Retinal pigment epithelial cell (primary cell): ENCODE measurements at places on chromosomes 11 and 22.

GRCh38 chr22:31056986-31057599 lies 24.0 kb upstream of the SMTN start:
- DNase-seq: peak; percentile 75

DNA sequence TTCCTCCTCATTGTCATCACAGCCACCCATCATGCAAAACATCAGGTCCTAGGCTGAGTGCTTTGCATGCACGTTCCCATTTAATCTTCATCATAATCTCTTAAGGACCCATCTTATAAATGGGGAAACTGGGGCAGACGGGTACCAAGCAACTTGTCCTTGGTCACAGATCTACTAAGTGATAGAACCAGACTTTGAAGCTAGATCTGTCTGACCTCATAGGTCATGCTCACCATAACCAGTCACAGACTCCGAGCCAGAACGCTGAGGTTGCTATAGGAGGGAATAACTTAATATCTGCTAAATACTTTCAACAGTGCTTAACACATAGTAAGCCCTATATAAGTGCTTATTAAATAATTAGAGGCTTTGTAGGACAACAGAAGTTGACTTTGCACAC lies 37.7 kb downstream of the POU2AF3 start:
- DNase-seq: no peak

DNA sequence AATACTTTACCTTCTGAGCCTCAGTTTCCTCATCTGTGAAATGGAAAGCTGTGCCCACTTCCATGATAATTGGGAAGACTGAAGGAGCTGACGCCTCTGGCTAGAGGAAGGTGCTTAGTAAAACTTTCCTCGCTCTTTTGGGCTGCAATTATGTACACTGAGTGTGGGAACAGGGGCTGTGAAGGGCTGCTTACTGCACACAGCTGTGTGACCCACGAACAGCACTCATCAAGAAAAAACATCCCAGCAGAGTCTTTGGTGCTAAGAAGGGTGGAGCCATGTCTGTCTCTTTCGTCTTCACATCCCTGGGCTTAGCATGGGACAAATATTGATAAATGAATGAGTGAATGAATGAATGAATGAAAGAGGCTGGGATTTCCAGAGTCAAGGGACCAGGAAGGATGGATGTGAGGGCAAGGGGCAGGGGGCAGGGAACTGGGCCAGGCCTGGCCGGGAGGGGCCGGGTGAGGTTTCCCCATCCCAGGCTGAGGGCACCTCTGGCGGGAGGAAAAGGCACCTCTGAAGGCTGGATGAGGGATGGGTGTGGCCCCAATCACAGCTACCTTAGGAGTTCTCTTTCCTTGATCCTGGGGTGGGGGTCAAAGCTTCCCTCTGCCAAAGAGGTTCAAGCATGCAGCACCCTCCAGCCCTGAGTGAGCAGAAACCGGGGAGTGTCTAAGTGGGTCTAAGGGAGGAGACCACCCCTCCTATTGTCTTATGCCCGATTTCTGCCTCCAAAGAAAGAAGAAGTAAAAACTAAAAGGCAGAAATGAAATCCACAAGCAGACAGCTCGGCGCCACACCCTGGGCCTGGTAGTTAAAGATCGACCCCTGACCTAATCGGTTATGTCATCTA lies 9.2 kb upstream of the CD5 start:
- DNase-seq: no peak

DNA sequence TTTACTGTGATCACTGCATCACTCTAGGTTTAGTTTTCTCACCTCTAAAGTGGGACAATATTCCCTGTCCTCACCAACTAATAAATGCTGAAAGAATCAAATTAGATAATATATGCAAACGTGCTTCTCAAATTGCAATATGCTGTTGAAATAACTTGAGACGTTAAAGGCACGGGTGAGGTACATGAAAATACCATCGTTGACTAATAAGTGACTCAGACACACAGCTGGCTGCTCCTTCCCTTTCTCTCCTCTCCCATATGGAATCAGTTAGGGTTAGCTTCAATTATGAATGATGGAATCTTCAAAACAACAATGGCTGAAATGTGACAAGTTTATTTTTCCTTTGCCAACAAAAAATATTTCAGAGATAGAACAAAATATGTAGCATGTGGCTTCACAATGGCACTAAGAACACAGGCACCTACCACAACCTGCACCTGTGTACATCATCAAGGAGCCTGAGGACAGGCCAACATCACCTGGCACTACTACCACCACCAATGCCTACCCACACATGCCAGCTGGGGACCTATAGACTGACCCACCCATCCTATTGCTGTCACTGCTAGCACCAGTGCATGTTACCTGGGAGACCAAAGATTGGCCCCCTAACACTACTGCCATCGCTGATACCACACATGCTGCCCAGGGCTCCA lies 13.7 kb downstream of the GDPD4 start:
- DNase-seq: no peak

DNA sequence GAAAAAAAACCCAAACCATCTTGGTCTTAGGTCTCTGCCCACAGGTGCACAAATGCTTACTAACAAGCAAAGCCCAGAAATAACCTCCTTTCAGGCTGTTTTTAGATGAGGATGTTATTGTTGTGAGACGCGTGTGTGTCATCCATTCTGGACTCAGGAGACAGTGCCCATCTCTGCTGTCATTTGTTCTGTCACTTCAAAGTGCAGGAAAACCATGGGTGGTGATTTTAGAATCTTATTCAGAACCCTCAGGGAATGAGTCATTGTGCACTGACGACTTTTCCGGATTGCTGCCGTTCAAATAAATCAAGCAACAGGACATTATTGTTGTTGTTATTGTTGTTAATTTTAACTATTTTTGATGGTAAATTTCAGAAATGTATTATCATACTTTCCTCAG lies 110.3 kb downstream of the LRRC32 start:
- no peak for DNase-seq

GRCh38 chr11:108497317-108498045 lies 703 bp downstream of the POGLUT3 start:
- peak; percentile 99 for DNase-seq

- no peak for DNase-seq
Measured at GRCh38 chr11:36354221-36355003, 58.3 kb downstream of the PRR5L start.

DNA sequence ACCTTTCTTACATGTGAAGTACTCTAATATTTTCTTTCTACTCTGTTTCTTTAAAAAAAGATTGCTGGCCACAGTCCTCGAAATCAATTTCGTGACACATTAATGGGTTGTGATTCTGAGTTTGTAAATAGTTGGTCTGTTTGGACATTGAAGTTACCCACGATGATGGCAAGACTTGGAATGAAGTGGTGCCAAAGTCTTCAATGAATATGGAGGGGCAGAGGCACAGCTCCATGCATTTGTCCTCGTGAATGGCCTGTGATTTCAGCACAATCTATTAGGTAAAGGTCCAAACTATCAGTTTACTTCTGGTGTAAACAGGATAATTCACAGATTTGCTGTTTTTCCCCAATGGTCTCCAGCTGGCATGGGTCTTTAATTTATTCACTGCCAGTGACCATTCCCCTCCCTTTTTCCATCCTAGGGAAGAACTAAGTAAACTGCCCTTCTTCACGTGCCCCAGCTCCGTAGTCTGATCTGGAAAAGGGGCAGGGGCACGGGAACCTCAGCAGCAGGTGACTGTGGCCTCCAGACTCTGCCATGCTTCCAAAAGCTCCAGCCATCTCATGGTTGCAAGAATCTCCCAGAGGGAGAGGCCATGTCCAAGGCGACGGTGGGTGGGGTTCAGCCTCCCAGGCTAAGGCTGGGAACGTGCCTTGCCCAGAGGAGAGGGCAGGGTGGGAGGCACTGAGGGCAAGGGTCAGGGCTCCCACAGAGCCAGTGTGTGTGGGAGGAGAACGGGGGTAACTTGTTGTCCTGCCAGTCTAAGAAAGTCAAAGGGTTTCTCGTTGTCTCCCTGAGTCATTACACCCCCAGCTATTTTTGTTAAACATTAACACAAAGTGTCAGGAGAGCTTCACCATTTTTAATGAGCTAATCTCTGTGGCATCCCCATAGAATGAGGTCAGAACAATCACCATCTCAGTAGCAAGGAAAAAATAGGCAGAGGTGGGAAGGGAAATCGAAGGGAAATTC lies 16.9 kb upstream of the PEX26 start:
- DNase-seq: no peak

DNA sequence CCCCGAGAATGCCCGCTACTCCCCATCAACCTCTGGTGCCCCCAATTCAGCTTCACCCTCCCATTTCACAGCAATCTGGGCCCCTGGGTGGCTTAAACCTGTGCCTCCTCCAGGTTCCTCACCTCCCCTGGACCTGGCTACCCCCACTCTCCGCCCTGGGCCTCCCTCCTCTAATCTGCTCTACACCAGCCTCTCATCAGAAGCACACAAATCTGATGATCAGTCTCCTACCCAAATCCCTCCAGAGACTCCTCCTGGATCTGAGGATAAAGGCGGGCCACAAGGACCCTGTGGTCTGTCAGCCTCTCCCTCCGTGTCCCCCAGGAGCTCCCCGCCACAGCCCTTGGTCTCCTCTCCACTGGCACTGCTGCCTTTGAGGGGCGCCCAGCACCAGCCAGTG lies 23.2 kb upstream of the IGLL1 start:
- no peak for DNase-seq

GRCh38 chr11:96045622-96046456 lies 121.9 kb upstream of the MTMR2 start:
- peak; percentile 79 for DNase-seq

GRCh38 chr11:10236840-10237239 lies 57.2 kb downstream of the SBF2 start:
- DNase-seq: no peak

GRCh38 chr11:92050305-92050704 lies 174.3 kb upstream of the FAT3 start:
- peak; percentile 65 for DNase-seq

DNA sequence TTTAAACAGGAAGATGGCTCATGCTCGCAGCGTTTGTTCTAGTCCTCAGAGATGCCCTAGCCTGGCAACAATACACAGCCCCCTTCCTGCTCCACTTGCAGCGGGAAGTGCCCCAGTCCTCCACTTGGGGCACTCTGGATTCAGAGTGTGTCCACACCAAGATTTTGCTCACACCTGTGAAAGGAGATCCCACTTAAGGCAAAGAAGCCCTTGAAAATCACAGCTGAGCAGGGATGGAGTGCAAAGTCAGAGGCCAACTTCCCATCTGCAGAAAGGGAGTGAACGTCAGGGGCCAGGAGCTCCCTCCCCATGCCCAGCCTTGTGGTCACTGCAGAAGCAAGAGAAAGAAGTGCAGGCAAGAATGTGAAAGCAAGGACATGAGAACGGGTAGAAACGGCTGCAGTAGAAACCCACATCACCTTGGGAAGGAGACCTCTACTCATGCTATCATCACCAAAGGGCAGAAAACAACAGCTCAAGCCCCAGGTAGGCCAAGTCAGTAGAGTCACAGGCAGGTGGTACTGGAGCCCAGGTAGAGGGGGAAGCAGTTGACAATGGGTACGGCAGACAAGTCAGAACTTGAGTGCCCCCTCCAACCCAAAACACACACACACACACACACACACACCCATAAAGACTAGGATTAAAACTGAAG lies 157.4 kb downstream of the BUD13 start:
- no peak for DNase-seq
